ENCODE measurements at places on chromosomes 11 and 22.
A peak's percentile ranks its signal among the peaks of the same experiment; 100 is the strongest.

DNA sequence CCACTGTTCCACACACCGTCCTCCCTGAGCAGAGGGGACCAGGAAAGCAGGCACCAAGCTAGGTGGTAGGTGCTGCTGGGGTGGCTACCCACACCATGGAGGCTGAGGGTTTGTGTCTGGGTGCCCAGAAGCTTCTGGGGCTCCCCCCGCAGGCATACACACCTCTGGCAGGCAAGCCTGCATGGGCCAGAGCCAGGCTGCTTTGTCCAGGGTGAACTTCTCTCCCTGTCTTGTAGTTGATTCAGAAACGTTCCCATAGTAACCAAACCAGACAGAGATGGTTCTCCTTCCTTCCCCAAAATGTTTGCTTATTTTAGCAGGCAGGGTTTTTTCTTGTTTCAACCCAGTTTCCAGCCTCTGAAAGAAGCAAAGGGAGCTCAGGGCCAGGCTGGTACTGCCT, 40.9 kb upstream of the SUSD2 start:
- DNase-seq = no peak

DNA sequence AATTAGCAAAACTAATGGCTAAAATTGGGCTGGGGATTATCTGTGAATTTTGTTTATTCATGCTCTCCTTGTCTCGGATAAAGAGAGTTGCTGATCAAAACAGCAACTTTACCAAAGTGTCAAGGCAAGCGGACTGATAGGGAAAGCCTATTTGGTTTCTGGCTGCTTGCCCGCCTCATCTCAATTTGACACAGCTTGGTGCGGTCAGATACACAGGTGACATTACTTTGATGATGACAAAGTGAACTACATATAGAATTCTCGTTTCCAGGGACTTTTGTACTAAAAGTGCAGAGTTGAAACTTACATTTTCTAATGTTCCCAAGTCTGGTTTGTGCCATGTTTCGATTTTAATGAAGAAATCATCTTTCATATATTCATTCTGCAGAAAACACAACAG, 22.8 kb downstream of the PITPNB start:
- no peak for DNase-seq

DNA sequence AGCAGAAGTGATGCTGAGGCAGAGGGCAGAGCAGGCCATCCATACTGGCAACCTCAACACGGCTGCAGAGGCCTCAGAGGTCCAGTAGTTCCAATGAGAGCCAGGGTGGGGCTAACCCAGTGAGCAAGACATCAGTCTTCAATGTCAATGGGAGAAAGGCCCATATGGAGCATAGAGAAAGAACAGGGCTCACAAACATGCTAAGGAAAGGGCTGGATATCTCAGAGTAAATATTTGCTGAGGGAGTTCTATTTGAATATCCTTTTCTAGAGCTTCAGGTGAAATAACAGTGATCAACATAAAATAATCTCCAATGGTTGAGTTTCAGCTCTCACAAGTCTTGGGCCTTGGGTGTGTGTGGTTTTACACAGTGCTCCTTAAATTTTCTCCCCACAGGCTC, 50.8 kb upstream of the CCDC90B start:
- no peak for DNase-seq

DNA sequence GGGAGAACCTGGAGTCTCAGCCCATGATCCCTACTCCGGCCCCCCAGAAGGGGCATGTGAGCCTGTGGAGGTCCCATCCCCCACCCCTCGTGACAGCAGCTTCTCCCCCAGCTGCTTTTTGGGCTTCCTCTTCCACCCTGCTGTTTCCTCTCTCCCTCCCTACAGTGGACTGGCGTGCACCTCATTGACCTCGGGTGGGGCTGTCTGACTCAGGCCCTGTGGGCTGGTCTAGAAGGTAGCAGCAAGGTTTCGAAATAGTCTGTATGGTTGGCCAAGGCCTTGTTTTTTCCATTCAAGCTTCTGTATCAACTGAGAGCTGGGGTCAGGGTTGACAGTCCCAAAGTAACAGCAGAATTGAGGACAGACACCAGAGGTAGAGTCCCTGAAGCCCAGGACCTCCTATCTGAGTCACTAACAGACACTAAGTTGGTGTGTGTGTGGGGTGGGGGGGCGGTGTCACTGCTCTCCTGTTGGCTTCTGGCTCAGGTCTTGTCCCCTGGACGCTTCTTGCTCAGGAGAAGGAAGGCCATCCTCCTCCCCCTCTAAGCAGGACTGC, 7.7 kb downstream of the SLC37A2 start:
- DNase-seq = peak; percentile 55

DNA sequence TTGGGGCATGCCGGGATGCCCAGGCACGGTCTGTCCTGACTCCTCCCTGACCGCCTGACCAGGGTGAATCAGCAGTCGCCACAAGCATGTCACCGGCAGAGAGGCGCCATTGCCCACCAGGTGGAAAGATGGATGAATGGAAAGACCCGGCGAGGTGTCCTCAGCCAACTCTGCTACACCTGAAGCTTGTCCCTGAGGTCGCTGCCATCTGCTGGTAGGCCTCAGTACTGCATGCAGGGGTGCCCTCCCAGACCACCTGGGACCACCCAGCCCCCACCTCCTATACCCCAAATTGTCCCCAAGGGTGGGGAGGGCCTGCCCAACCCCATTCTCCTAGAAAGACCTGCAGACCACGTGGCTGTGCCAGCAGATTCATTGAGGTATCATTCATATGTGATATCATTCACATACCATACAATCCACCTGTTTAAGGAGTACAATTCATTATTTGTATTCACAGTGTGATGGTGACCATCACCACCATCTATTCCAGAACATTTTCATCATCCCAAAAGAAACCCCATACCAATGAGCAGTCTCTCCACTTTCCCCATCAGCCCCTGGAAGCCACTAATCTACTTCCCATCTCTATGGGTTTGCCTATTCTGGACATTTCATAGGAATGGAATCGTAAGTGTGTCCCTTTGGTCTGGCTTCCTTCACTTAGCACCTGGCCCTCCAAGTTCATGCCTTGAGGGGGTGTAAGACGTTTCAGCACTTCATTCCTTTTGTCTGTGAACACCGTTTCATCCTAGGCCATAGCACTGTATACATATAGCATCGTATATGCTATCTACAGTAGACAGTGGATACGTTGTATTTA, 17.5 kb downstream of the FGF3 start:
- DNase-seq = no peak

GRCh38 chr11:31419669-31420068, 50.0 kb downstream of the DNAJC24 start:
- no peak for DNase-seq

- no peak for DNase-seq
These were observed 3.1 kb downstream of the APOBEC3G start for GRCh38 chr22:39080052-39080762.

DNA sequence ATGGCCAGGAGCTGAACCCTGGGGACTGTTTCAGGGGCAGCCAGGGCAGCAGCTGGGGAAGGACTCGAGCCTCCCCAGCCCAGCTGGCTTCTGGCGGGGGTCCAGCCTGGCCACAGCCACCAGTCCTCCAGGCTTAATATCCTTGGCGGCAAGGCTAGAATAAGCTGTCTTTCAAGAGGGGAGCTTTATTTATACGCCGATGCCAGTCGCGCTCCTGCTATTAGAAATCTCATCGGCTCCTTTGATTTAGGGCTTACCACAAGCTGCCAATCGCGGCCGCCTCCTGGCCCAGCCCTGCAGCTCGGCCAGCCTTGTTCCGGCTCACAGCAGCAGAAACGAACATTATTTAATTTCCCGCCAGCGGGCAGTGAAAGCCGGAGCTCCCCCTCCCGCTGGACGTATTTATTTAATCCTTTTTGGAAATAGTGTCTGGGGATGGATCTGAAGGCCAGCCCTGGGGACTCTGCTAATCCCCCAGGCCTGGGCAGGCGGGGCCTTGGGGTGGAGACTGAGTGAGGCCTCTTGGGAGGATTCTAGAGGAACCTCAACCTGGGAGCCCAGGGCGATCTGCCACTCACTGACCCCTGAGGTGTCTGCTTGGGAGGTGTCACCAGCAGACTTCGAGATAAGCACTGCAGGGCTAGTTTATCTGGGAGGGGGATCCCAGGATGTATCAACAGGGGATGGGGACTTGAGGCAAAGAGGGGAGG, 363.1 kb downstream of the MN1 start:
- DNase-seq = no peak

- DNase-seq = no peak
These were observed 80.3 kb downstream of the TNRC6B start for GRCh38 chr22:40258017-40258416.

- DNase-seq = no peak
These were observed 4.6 kb upstream of the RNF185 start for GRCh38 chr22:31155422-31155821.

DNA sequence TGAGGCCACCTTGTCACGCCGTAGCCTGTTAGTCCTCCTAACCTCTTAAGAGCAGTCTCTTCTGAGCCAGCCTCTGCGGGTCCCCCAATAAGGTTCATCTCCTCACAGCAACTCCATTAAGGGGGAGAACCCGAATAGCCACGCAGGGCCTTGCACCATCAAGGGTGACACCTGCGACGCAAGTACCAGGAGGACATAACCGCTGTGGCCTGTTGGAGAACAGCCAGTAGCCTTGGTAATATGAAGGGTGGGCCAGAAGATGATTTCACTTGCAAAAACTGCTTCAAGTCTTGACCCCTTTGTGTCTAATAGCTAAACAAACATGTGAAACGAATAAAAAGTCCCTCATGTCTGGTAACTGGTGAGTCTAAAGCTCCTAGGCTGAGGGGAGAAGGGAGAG, 14.8 kb downstream of the ARFGAP2 start:
- DNase-seq = no peak

- no peak for DNase-seq
These were observed 91.5 kb downstream of the GGTLC2 start for GRCh38 chr22:22735695-22736611.

GRCh38 chr22:37362621-37363020, 64.7 kb downstream of the ELFN2 start:
- no peak for DNase-seq

DNA sequence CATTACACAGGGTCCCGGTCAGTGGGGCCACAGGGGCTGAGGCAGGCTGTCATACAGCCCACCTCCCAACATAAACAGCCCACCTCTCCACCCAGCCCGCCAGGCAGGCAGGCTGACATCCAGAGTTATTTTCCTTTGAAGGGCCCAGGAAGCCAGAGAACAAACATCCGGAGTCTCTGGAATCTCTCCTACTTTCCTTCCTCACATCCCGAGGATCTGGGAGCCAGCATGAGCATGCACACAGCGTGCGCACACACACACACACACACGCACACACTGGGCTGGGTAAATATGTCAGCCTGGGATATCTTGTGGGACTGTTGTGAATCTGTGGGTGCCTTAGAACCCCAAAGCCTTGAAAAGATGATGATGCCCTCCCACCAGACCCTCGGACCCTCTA, 55.4 kb downstream of the PDE2A start:
- DNase-seq = no peak

DNA sequence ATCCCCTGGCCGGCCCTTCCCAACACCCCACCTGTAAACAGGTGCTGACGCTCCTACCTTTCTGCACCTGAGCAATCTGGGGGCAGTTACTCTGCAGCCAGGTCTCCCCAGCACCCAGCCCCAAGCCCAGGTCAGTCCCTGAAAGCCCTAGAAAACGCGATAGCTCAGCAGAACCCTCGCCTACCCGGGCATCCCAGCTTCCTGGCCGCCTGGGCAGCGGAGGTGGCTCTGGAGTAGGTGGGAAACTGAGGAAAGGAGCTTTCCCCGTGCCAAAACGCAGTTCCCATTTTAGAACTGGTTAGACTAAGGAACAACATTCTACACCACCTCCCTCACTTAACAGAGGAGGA, 445 bp downstream of the SYTL2 start:
- DNase-seq = no peak

- no peak for DNase-seq
These were observed 147.9 kb upstream of the CADM1 start for GRCh38 chr11:115652094-115652493.

DNA sequence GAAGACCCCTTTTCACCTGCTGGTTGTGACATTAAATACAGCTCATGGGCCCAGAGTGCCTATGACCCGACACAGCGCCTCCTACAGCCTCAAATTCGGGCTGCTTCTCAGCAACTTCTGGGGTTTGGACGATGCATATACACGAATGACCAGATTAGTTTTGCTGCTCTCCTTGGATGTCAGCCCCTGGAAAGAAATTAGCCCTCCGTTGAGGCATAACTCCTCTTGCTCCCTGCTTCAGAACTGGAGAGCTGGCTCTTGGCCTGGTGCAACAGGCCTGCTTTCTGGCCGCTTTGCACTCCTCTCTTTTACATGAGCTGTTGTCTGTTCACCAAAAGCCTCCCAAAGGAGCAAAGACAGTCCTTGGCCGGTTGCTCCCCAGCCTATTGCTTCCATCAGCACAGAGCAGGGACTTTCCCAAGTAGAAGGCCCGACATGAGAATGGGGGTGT, 3.3 kb downstream of the TECTA start:
- no peak for DNase-seq

DNA sequence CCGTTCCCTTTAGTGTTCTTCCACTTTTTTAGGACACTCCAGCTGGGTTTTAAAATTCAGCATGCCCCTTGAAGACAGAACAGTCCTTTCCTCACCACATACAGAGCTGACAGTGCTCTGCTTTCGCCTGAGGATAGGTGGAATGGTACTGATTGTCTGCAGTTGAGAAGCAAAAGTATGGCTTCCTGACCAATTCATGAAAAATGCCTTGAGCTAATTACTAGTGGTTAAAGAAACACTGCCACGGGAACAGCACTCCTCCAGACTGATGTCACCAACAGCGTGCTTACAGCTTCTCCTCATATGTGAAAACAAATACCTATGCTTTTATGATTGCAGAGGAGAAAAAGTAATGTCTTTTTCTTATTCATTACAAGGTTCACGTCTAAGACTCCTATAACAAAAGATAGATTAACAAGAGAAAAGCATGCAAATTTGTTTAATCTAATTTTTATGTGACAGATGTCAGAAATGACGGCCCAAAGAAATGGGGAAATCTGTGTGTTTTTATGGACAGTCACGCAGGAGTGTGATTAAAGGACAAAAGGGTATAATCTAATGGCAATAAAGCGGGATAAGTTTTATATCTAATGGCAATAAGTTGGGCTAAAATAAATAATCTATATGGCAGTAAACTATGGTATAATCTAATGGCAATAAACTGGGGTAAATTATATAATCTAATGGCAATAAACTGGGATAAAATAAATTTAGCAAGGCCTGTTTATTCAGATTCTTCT, 123.4 kb upstream of the ARHGAP42 start:
- DNase-seq = no peak

- no peak for DNase-seq
These were observed 306.4 kb downstream of the KIRREL3 start for GRCh38 chr11:126694065-126694625.

DNA sequence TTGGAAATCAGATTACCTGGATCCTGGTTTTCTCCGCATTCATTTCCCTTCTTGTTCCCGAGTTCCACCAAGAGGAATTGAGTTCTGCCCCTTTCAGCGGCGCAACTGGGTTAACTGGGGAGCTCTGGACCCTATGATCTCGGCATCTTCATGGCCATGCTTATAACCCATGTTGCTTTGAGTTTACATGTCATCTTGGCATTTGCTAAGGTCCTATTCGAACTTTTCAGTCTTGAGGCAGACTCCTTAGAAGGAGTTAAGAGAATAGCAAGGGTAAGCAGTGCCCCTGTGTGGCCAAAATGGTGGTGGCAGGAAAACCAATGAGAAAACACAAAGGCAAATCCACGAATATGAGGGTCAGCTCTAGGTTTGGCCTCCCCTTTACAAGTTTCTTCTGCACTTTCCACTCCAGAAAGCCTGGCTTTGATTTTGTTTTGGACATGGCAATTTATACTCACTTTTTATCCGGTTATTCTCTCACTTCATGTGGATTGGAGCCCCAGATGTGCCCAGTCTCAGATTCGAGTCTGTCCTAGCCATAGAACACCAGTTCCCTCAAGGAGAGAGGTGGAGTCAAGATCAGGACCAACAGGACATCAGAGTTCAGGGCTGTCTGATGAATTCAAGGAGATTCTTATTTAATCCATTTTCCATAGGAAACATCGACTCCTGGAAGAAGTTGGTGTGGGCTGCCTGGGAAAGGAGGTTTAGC, 55.3 kb upstream of the FBXO3 start:
- peak; percentile 49 for DNase-seq
